Suppressor macrophage (primary cell): ENCODE measurements at places on chromosomes 3 and 15.

- no peak for DNase-seq
These were observed 76.3 kb downstream of the XXYLT1 start for GRCh38 chr3:195194559-195195206.

DNA sequence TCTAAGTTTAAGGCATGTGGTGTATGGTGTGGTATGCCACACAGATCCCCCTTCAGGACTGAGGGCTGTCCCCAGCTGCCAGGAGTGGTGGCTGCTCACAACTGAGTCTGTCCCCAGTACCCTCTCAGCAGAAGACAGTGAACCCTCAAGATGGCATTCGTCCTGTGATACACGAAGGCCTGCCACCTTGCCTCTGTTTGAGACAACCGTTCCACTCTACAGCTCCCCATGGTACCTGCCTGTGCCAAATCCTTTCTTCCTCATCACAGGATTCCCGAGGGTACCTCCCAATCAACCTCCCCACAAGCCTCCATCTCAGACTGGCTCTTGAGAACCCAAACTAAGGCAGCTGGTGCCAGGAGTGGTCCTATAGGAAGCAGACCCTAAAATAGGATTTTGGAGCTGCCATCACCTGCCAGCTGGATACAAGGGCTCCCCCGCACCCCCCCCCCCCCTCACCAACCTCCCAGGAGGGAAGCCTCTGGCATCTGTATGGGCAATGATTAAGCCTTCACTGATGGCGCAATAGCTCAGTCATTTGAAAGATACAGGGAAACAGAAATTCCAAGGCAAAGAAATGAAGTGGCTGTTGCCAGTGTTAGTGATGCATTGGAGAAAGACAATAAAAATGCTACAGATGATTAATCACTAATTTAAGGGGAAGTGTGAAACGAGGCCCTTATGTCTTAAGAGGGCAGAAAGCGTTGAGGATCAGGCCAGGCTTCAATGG, 230.0 kb upstream of the LYSMD4 start:
- DNase-seq: no peak

DNA sequence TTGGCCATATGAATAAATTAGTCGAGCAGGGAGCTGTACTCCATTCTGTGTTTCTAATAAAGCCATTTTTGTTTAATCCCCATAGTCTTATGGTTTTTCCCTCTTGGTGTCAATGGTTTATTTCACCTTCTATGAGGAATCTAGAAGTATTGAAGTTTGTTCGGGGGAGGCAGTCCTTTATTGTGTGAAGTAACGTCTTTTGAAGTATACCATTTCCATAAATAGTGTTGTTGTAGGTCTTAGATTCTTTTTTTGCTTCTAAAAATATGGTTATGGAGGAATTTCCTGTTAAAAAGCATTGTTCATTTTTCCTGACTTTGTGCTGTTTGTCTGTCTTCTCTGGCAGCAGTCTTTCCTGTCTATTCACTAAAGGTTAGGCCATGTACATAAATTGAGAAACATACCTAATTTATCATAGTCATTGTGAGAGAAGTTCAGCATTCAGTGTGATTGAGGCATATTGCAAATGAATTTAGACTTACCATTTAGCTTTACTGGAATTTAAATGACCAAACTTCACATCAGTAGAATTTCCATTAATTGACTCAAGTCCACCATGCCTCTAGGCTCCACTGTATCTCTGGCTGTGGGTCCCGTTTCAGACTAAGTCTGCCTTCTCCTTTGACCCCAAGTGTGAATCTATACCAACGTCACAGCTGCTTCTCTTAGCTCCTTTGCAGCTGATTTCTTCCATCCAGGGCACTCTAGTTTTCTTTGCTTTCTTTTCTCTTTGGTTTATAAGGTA, 37.3 kb downstream of the YEATS2 start:
- DNase-seq: no peak

DNA sequence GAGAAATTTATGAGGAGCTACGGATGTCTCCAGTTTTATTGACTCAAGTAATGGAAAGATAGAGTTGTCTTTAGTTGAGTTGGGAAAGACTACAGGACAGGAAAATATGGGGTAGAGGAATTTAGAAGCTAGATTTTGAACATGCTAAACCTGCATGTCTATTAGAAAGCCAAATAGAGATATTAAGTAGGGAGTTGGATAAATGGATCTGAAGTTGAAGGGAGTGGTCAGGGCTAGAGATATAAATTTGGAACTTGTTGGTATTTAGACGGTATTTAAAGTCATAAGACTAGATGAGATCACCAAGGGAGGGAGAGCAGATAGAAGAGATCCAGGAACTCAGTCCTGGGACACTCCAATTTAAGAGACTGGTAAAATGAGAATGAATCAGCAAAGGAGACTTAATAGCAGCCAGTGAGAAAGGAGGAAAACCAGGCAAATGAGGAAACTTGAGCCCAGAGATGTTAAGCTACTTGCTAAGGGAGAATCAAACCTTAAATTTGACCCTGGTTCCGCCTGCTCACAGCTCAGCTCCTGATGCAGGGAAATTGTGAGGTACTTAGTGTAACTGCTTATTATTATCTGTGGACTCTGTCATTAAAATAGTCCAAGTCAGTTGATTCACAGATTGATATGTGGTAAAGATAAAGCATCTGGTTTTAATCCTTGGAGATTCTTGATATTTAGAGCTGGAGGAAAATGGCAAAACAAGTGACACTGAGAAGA, 35.8 kb downstream of the ABI3BP start:
- DNase-seq: no peak

GRCh38 chr3:14297784-14298236, 104.6 kb upstream of the SLC6A6 start:
- DNase-seq: no peak

DNA sequence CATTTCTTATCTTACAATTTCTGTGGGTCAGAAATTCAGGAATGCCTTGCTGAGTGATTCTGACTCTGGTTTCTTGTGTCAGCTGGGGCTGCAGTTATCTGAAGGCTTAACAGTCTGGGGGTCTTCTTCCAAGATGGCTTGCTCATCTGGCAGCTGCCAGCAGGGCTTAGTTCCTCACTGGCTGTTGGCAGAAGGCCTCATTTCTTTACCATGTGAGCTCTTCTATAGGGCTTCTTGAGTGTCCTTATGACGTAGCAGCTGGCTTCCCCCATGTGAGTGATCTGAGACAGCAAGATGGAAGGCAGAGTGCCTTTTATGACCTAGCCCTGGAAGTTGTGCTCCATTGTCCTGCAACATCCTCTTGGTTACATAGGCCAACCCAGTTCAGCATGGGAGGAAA, 82.0 kb upstream of the PDZRN3 start:
- DNase-seq: no peak

DNA sequence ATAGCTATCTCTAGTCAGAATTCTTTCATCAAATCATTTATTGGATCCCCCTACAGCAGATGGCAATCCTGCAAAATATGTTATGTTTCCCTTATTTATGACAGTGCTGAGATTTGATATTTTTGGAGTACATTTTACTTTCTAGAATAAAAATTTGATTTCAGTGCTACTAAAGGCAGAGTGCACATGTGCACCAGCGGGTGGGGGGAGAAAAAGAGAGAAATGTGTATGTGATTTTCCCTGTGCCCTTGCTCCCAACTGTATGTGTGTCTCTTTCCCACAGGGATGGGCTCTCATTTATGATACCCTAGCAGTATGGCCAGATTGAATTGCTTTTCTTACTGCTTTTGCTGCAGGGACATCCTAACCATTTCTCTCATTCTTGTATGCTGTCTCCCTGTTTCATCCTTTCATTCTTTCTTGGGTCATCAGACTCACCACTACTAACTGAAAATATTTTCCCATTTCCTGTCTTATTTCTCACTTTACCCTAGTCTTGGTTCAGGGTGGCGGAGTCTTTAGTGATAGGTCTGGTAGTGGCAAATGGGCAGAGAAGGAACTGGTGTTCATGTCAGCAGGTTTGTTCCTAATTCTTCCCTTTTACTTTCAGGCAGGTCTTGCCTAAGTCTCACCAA, 140.7 kb downstream of the TCF12 start:
- no peak for DNase-seq

DNA sequence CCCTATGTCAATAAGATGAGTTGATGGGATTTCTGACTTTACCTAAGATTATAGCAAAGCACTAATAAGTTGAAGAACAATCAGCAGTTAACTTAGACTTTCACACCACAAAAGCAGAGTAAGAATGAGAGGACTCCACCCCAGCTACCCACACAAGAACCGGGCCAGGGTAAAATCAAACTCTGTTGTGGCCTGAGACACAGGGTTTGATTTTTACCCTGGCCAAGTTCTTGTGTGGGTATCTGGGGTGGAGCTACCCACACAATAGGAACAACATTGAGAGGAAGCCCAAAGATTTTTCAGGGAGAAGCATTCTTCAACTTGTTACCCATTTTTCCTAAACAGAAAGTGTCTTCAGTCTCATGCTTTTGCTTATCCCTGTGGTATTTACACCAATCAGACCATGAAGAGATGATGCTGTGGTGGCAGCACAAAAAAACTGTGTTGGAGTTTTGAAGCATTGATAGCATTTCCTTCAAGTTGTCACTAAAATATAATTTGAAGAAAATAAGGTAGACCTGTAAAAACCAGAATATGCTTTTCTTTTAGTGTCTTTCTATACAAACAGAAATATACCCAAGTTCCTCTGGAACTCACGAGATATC, 25.6 kb downstream of the CPOX start:
- DNase-seq: no peak

DNA sequence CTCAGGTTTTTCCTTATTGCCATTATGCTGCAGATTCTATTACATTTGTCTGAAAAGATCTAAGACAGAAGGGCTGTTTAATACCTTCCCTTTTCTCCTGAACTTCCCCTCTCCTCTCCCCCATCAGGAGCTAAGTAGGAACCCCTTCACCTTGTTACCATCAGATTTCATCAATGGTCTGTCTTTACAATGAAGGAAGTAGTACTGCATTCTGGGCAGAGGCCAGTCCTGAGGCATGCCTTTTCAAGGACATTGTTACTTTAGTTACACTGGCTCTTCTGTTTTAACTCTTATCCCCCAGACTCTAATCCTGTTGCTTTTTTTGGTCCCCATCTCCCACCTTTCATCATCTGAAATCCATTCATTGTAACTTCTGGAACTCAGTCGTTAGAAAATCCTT, 8.1 kb downstream of the CTNNB1 start:
- peak; percentile 39 for DNase-seq

GRCh38 chr3:3815206-3815605, 16.0 kb downstream of the LRRN1 start:
- DNase-seq: no peak

DNA sequence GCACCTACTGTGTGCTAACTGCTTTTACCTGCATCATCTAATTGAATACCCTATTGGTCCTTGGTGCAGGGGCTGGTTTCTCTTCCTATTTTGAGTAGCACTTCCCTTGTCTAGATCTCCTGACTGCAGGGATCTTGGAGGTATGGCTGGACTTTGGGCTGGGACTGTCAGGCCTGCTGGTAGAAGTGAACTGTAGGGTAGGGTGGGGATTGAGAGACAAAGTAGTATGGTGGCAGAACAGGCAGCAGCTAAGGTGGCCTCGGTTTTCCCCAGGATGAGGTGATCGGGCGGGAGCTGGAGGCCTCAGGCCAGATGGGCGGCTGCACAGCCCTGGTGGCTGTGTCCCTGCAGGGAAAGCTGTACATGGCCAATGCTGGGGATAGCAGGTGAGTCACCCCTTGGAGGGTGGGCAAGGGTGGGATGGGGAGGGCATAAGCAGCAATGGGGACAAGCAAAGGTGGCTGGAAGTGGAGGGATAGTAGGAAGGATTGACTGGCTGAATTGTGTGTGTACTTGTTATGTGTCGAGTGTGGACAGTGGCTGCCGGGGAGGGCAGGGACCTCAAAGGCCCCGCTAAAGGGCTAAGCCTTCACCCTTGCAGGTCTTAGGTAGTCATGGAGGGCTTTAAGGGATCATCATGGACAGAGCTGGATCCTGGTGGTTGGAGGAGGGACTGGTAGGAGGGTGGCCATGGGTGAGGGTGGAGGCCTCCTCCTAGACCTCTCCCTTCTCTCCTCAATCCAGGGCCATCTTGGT, 2.0 kb downstream of the PPM1M start:
- DNase-seq: peak; percentile 53

GRCh38 chr3:123346021-123346420, 102.9 kb downstream of the ADCY5 start:
- DNase-seq: no peak
